ENCODE measurements at places on chromosomes 7 and 10.

DNA sequence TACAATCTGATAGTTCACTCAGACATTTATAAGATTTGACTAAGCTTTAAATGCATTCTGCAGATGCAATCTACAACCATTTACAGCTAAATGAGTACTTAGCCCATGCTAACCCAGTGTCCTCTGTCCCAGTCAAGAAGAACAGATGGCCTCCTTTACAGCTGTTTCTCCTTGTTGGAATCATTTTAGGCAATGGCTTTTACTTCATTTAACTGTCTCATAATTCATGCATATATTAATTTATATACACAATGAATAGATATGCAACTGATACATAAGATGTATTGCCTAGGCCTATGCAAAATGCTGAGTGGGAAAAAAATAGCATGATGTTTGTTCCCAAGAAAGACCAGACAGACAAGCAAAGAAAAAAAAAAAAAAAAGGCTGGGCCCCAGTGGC, 82.2 kb downstream of the TSPAN12 start:
- DNase-seq = no peak

DNA sequence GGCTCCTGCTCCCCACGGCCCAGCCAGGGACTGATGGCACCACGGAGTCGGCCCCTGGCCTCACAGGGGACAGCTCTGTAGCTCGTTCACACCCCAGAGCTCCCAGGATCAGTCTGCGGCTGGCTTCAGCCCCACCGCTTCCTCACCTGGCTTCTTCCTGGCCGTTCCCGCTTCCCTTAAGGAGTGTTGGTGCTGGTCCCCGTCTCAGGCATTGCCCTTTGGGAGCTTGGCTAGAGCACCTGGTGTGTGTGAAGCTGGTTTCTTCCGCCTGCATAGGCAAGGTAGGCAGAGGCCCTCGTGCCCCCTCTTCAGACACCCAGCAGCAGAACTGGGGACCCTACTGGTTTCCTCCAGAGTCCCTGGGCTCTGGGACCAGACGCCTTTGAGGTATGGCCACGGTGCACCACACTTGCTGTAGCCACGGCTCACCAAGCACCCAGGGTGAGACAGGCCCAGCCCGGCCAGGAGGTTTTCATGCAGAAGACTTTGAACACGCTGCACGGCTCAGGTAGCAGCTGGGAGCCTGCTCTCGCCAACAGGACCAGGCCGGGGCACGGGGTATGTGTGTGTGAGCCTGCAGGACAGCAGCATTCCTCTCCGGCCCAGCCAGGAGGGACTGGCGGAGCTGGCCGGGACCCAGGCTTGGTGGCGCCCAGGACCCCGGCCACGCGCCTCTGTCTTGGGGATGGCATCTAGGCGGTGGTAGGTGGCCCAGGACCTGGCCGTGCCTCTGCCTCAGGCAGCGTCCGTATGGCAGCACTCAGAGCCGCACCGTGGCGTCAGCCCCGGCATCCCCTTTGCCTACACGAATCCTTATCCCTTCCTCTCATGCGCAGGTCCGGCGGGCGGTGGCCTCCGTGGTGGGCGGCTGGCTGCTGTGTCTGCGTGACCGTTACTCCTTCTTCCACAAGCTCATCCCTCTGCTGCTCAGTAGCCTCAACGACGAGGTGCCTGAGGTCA, 13.2 kb upstream of the PRKAR1B start:
- DNase-seq = no peak

GRCh38 chr10:111522551-111522950, 445.7 kb downstream of the ADRA2A start:
- no peak for DNase-seq

DNA sequence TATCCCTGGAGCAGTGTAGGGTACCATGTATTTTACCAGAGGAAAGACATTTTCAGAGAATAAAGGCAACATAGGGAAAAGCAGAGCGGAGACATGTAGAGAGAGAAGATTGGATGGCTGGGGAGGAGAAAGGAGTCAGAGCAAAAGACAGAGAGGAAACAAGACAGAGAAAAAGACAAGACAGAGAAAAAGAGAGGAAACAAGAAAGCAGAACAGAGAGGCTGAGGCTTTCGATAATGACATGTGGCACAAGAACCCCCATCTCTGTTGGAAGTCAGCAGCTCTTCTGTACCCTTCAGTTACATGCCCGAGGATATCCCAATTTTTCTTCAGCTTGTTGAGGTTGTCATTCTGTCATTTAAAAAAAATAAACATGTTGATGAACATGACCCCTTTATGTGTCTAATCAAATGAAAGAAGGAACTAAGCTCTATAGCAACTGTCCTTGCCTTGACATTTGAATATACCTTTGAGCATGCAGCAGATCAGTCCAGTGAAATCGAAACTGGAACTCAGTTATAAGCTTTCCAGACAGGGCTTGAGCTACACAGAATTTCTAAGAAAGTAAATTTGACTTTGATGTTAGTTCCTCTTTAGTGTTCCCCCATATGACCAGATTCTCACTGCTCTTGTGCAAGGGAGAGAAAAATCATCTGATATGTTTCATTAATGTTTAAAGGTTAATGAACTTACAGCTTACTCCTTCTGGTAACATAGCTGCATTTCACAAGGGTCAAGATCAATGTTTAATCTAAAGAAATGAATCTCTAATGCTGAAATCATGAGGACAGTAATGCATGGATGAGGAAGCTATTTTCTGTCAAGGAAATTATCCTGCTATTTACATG, 75.1 kb upstream of the SP4 start:
- DNase-seq = no peak

DNA sequence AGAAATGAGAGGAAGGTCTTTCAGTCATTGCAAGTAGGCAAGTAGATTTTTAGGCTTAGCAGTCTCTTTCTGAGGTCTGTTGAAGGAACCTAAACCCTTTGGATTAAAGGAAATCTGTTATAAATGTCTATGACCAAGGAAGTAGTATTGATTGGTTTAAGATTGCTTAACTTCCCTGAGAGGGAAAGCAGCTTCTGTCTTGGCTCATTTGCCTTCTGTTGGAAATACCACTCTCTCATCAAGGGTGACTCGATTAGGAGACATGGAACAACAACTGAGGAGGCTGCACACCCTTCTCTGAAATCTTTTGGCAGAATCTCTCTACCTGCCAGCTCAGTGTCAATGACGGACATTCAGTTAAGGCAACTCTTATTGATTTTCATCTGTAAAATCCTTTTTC, 282.9 kb downstream of the PRKG1 start:
- no peak for DNase-seq

GRCh38 chr10:3294919-3295581, 122.5 kb upstream of the PITRM1 start:
- no peak for DNase-seq

DNA sequence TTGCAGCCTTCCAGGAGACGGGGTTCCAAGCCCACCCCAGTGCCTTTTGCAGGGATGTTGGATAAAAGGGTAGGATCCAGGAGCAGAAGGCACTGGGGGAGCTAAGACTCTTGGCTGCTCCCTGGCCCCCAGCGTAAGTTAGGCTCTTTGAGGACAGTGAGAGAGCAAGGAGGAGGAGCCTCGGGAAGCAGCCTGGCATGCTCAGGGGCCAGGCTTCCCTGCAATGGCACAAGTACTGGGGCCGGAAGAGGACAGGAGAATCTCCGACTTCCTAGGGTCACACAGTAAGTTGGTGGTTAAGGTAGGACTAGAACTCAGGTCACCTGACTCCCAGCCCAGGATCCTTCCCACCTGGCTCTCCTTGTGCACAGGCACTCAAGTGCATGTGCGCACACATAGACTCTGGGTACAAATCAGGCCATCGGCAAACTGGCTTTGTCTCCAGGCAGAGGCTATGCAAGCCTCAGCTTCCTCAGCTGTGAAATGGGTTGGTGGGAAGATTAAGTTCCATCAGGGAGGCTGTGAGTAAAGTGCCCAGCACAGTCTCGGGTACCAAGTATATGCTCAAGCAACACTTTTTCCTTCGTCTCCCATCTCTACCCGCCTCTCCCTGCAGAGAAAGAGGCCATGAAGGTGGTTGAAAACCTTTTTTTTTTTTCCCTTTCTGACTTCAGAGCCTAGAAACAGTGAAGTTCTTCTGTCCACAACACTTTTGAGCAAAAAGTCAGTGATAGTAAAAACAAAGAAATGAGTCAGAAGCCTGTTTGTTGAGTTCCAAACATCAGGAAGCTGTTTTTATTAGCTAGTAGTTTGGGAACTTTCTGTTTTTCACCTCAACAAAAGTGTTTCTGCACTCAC, 79.1 kb downstream of the NEURL1 start:
- DNase-seq = no peak

GRCh38 chr10:30894221-30894620, 137.4 kb downstream of the ZNF438 start:
- no peak for DNase-seq

GRCh38 chr10:54622017-54622416, 179.0 kb downstream of the PCDH15 start:
- DNase-seq = no peak

DNA sequence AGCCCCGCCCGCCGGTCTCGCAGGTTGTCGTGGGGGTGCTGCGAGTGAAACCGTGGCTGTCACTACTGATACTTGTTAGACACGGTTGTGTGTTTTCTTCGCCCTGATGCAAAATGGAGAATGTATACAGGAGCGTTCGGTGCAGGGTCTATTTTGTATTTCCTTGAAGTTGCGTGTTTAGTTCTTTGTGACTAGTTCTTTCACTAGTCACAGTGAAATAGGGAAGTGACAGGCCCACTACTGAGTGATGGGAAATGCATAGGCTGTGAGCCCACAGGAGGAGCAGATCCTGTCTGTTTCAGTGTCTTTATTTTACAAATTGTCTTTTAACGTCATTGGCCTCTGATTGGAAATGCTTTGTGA, 675 bp downstream of the ABRAXAS2 start:
- DNase-seq = no peak

DNA sequence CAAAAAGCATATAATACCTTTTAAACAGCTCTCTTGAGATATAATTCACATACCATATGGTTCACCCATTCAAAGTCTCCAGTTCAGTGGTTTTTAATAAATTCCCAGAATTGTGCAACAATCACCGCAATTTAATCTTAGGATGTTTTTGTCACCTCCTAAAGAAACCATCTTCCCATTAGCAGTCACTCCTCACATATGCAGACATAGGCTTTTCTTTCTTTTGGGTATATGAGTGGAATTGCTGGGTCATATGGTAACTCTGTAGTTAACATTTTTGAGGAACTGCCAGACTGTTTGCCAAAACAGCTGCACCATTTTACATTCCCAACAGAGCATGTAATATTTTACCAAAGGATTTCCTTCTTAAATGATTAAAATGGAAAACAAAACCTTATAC, 57.0 kb downstream of the CC2D2B start:
- DNase-seq = no peak

DNA sequence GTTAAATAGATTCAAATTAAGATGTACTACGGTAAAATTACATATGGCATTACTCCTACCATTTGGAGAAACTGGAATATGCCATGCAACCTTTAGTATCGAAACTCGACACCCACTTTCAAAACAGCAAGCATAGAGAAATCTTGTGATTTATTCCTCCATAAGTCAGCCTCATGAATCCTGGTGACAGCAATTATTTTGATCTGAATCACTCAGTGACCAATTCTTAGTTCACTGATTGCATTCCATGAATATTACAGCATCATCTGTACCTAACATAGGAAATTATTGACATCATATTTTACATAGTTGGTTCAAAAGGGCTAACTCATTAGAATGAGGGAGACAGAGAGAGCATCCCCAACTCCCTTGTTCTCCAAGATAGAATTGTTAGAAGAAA, 89.6 kb downstream of the CACNB2 start:
- no peak for DNase-seq

GRCh38 chr10:43942096-43942850, 293.6 kb upstream of the ZNF32 start:
- no peak for DNase-seq

DNA sequence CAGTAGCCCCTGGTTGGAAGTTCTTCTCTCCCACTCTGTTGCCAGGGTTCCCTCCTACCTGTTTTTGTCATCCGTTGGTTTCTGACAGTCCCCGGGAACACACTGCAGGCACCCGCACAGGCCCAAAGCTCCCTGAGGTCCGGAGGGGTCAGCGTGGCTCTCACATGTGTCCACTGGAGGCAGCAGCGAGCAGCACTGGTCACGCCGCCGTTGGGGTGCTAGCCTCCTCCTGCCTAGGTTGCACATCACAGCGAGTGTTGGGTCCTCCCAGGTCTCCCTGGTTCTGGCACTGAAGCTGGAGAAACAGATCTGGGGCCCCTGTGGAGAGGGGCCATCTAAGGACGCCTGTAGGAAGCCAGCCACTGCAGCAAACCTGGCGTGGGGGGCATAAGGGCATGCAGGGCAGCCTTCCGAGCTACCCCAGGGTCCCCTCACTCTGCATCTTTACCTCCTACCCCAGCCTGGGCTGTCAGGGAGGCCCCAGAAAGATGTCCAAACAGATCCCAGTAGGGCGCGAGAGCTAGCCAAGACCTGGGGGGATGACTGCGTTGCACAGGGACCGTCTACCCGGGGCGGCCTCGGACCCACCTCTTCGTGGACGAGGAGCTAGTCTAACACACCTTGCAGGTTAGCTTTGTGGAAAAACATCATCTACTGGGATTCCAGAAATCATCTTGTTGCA, 28.9 kb downstream of the LRRC27 start:
- no peak for DNase-seq

- DNase-seq = no peak
Measured at GRCh38 chr7:80278737-80279136, 144.1 kb downstream of the GNAI1 start.

GRCh38 chr7:40525764-40526163, 391.0 kb downstream of the SUGCT start:
- no peak for DNase-seq

DNA sequence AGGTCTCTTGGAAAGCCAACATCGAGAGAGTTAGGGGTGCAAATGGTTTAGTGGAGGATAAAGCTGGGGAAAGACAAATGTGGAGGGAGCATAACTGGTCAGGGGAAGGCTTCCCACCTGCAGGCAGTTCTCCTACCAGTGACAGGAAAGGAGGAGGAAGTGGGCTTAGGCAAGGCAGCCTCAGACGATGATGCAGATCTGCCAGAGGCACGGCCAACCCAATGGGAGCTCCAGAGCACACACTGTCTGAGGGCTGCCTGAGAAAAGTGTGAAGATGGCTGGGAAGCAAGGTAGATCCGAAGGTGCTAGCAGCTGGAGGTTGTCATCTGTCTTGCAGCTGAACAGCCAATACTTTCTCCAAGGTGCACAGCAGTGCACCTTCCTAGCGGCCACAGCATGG, 178.8 kb downstream of the C7orf25 start:
- no peak for DNase-seq

All from PC-9 (cell line).